ENCODE measurements at places on chromosomes 3 and 15. TPM values are rescaled to one million over a fixed set of nuclear protein-coding genes. Genes with fewer than 3 reads are reported as not detected.

DNA sequence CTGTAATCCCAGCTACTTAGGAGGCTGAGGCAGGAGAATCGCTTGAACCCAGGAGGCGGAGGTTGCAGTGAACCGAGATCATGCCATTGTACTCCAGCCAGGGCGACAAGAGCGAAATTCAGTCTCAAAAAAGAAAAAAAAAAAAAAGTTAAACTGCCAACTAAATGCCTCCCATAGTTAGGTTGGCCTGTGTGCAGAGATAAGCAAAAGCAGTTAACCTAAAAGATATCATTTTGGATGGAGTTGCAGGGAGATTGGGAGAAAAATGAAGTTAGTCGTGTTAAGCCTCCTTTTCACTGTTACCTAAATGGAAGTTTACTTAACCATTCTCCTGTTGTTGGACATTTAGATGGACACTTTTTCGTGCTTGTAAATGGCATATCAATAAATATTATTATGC, 11.4 kb upstream of the FETUB start:
- no peak for DNase-seq

The OIP5 gene
- not detected for total RNA-seq

- DNase-seq, result no peak
Measured at GRCh38 chr3:20417388-20418108, 231.5 kb upstream of the SGO1 start.

- DNase-seq, result no peak
Measured at GRCh38 chr3:146818866-146819265, 213.7 kb upstream of the PLSCR5 start.

The CFAP91 gene
- 14.8 TPM for total RNA-seq

DNA sequence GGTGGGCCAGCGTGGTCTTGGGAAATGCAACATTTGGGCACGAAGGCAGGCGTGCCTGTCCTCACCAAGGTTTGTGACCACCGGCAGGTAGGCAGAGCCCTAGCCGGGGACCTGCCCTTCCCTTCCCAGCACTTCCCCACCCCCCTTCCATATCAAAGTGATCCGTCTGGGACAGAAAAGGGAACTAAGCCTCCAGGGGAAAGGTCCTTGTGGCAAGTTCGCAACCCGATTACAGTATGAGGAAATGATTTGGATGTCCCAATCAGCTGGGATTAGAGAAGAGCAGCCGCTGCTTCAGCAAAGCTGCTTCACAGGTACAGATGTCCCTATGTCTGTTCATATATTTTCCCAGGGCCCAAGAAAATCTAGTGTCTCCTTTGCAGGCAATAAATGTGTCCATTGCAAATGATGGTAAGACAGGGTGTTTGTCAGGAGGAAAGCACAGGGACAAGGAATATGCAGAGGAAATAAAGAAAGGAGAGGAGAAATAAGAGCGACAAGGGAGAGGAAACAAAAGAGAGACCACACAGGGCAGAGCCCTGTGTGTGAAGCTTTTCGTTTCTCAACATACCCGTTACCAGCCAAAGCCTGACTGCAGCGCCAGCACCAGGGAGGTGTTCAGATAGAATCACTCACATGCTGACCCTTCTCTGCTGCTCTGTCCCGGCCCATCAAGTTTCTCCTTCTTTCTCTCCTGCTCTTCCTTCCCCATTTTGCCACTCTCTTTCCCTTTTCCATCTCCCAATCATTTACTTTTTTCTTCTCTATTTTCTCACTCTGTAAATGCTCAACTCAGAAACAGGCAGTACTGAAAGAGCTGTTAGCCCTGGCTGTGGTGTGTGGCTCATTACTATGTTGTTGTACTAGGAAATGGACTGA, 17.4 kb upstream of the SECISBP2L start:
- DNase-seq, result no peak

The CLDN1 gene
- total RNA-seq, result 0.72 TPM

DNA sequence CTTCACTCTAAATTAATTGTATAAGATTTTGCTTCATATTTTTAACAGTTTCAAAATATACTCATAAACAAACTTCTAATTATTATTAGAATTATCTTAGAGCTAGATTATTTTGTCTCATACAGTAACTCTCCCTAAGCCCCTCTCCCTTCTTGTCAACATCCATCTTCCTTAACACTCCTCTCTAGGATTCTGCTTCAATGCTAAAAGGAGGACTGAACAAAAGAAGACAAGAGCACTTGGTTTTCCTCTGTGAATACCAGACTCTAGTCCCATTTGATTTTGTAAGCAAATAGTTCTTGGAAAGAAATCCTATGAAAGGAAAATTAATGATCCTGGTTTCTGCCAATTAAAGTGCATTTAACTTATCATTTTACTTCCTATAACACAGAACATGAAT, 91.8 kb downstream of the KCNMB2 start:
- DNase-seq, result no peak

GRCh38 chr3:185029086-185029485, 123.8 kb downstream of the C3orf70 start:
- no peak for DNase-seq

DNA sequence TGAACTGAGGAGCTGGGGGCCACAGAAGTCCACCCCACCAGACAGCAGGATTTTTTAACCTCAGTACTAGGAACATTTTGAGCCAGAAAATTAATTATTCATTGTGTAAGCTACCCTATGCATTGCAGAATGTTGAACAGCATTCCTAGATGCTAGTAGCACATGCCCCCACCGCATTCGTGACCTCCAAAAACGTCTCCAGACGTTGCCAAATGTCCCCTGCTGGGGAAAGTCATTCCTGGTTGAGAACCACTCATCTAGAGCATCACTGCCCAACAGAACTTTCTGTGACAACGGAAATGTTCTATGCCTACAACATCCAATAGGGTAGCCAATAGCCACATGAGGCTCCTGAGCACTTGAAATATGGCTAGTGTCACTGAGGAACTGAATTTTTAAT, 333.5 kb downstream of the FOXP1 start:
- DNase-seq, result no peak

The GOLGA6L7 gene
- not detected for total RNA-seq

The NR2F2 gene
- 9.8 TPM for total RNA-seq

GRCh38 chr3:128307029-128307633, 153.8 kb downstream of the EEFSEC start:
- no peak for DNase-seq

Data from dorsolateral prefrontal cortex (tissue), 122 donors.